Amniotic epithelial cell (primary cell): ENCODE measurements at places on chromosomes 12 and 14.

DNA sequence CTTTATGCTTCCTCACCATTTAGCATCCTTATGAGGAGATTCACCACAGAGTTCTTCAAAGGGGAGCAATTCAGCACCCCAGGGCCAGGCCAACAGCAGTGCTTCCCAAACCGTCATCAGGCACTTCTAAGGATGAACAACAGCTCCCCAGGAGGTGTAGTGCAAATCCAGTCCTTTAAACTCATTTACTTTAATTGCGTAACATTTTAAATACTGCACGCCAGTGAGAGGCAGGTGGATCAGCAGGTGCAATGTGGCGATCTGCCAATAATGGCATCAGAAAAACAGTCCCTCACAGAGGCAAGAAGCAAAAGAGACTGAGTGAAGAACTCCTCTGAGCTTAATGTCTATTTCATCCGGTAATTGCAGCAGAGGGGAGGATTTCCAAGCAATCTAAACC, 770.9 kb upstream of the FOXG1 start:
- no peak for DNase-seq

- DNase-seq = no peak
These were observed 88.8 kb upstream of the DIO3 start for GRCh38 chr14:101472518-101472849.

DNA sequence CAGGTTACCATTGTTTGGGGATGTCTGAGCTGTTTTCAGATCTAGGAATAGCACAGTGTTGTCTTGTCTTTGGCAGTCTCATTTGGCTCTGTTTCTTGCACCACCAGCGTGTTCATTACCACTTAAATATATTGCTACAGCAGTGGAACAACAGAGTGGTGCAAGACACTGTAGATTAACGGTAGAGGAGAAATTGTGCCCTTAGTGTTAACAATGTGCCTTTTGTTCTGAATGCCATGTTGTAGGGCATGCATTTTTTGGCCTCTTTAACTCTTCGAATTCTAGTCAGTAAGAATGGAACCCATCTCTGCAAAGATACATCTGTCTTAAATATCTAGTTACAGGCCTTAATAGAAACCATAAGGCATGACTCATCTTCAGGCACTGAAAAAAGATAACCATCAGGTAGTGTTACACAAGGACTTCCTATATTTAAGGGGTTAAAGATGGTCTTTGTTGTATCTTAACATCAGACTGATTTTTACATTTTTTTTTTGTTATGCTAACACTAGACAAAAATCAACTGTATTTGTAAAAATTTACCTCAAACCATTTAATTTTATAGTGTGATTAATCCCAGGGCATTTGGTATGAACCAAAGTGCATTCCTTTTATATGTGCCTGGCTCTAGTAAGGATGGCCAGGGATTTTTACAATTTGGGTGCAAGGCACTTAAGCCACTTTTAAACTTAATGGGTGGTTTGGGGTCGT, 12.9 kb downstream of the DYRK2 start:
- DNase-seq = peak; percentile 67

DNA sequence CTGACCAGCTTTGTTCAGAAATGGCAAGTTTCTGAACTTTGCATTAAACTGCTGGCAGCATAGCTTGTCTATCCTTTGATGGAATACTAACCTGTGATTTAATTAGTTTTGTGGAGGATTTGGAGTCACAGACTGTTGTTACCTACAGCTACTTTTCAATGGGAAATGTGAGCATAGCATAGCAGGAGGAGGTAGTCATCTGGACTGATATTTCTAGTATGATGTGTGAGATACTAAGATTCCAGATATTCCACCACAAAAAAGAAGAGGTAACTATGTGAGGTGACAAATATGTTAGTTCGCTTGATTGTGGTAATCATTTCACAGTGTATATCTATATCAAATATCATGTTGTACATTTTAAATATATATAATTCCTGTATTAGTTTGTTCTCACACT, 833.0 kb downstream of the SLC6A15 start:
- no peak for DNase-seq

GRCh38 chr12:59087077-59087673, 166.9 kb upstream of the LRIG3 start:
- no peak for DNase-seq

- DNase-seq = no peak
These were observed 12.0 kb upstream of the PTPRQ start for GRCh38 chr12:80432061-80432460.

- DNase-seq = peak; percentile 77
These were observed 34.8 kb downstream of the HIGD1C start for GRCh38 chr12:50986966-50987737.

GRCh38 chr12:26940516-26941214, 2.4 kb downstream of the FGFR1OP2 start:
- DNase-seq = peak; percentile 58

DNA sequence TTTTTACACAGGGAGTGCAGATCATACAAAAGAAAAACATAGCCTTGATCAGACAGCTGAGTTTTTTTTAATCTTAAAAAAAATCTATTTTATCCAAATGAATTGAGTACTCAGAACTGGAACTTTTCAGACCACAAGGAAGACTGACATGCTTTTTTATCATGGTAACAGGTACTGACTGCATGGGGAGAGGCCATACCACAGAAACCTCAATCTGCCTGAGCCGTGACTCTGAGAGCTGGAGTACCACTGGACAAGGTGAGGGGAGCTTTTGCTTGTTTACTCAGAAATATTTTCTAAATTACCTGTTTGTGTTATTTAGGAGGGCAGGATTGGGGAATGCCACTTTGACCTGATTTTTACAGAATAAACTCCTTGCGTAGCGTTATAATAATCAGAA, 143.9 kb downstream of the ALX1 start:
- DNase-seq = no peak

DNA sequence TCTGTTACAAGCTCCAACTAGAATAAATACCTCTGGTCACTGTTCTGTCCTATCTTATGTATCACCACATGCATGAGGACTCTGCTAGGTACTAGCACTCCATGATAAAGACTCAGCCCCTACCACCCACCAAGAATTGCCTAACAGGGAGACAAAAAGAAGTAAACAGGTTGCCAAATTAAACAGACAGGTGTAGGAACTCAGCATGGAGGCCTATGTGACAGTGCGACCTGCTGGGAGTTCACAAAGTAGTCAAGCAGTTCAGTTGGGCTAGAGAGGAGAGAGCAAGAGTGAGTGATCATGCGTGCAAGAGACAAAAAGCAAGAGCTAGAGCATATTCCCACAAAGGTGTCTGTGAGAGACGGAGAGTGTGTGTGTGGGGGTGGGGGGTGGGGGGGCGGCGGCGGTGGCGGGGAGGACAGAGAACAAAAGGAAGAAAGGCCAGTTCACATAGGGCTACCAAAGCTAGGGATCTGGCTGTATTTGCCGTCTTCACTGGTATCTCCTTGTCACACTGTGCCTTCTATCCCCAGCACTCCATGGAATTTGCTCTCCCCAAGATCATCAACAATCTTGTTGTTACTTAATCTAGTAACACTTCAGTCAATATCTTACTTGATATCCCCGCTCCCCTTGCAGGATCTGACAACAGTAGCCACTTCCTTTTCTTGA, 81.2 kb downstream of the SPPL3 start:
- DNase-seq = no peak
